ENCODE measurements at places on chromosomes 4 and X.
A peak's percentile ranks its signal among the peaks of the same experiment; 100 is the strongest.

DNA sequence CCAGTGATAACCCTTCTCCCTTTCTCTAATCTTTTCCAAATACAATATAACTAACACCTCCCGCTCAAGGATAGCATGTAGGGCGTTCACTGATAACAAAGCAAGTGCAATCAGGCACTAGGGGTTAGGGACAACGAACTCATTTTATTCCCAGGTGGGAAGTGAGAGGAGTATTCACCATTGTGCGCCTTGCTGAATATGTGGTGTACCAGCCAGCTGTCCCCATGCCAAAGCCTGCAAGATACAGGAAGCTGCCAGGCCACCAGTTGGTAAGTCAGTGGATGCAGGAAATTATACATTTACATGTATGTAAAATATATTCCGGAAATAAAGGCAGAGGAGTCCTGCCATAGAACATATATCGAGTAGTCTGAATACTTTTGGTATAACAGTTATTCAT, 6.3 kb upstream of the HPRT1 start:
- H3K36me3 ChIP-seq, result peaks cover 2% of the 10 kb centered on the region
- H3K27me3 ChIP-seq, result no peaks in the 10 kb centered on the region

DNA sequence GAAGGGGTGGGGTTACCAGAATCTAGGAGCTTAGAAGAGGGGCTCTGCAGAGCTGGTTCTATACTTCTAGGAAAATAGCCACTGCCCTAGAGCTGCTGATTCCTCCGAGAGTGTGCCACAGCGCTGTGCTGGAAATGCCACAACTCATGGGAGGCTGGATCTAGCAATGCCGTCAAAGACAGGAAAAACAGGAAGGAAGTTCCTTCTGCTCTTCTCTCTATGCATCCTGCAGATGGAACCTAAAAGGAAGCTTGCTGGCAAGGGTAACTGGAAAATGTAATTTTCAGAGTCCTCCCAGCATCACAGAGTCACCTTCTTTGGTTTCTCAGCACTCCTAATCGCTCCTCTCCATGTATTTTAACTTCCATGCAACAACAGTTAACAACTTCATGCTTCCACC, 121.2 kb upstream of the TLL1 start:
- no peaks in the 10 kb centered on the region for H3K27me3 ChIP-seq
- no peak for DNase-seq
- H3K4me3 ChIP-seq, result no peak overlapping the region
- no peak overlapping the region for H3K27ac ChIP-seq
- no peaks in the 10 kb centered on the region for H3K4me1 ChIP-seq
- no peaks in the 10 kb centered on the region for H3K36me3 ChIP-seq

DNA sequence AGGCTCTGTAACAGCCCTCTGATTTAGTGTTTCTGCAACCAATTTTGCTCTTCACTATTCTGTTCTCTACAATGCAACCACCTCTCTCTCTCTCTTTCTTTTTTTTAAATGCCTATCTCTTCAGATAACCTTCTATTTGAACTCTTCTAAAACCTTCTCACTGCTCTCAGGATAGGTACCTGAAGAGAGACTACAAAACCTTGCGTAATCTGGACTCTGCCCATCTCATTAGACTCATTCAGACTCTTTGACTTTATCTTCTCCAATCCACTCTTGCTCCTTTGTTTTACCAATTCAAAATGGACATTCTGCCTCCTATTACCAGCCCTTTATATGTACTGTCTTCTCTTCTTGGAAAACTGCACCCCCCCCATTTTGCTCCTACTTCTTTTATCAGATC, 291.6 kb downstream of the CAMK2D start:
- H3K4me3 ChIP-seq, result no peak overlapping the region
- peaks cover 2% of the 10 kb centered on the region for H3K4me1 ChIP-seq
- H3K27me3 ChIP-seq, result no peaks in the 10 kb centered on the region
- no peak for DNase-seq
- peaks cover 12% of the 10 kb centered on the region for H3K36me3 ChIP-seq

DNA sequence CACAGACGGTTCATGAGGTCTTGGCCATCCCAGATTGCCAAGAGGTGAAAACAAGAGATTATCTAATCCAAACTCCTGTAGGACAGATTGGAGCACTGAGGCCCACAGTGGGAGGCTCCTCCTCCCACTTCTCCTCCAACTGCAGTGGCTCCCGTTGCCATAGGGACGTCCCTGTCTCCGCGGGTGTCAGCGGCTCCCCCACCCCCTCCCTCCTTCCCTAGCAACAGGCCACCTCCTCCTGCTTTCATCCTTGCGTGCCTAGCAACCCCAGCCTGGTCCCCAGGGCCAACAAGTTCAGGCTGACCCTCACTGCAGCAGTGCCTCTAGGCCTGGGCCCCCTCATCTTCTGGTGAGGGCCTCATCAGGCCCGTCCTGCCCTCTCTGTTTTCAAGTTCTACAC, 6.8 kb upstream of the IQSEC2 start:
- no peaks in the 10 kb centered on the region for H3K27me3 ChIP-seq
- H3K36me3 ChIP-seq, result no peaks in the 10 kb centered on the region
- H3K4me1 ChIP-seq, result peaks cover 31% of the 10 kb centered on the region
- peak; percentile 36 for DNase-seq
- H3K4me3 ChIP-seq, result peak overlapping the region; percentile 76

- H3K27ac ChIP-seq, result no peak overlapping the region
- H3K4me1 ChIP-seq, result no peaks in the 10 kb centered on the region
- no peak for DNase-seq
- no peaks in the 10 kb centered on the region for H3K27me3 ChIP-seq
- no peaks in the 10 kb centered on the region for H3K36me3 ChIP-seq
- no peak overlapping the region for H3K4me3 ChIP-seq
These were observed 150.7 kb downstream of the PDGFC start for GRCh38 chr4:156820931-156821330.

GRCh38 chr4:56537147-56537546, 31.6 kb downstream of the ARL9 start:
- H3K4me1 ChIP-seq, result no peaks in the 10 kb centered on the region
- no peak overlapping the region for H3K4me3 ChIP-seq
- H3K27ac ChIP-seq, result no peak overlapping the region
- H3K36me3 ChIP-seq, result no peaks in the 10 kb centered on the region
- DNase-seq, result no peak

GRCh38 chr4:184292465-184292867, 74.8 kb upstream of the ENPP6 start:
- no peaks in the 10 kb centered on the region for H3K36me3 ChIP-seq
- DNase-seq, result no peak
- H3K4me3 ChIP-seq, result no peak overlapping the region
- H3K27ac ChIP-seq, result no peak overlapping the region
- no peaks in the 10 kb centered on the region for H3K27me3 ChIP-seq
- peaks cover 25% of the 10 kb centered on the region for H3K4me1 ChIP-seq

DNA sequence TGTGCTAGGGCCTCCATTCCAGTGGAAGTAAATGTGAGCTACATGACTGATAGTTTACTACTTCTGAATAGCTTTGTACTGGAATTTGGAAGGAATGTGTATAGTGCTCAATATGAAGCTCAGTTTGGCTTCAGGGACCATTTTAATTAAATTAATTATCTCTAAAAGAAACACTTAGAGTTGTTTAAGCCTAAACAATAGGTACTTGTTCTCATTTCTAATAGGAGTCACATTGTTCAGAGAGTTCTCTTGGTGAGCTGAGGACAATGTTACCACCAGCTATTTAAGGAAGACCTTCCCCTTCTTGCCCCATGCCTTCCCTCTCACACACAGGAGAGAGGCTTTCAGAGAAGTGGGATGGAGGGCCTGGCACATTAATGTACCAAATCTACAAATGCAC, 78.3 kb downstream of the CHIC2 start:
- DNase-seq, result no peak
- H3K27me3 ChIP-seq, result no peaks in the 10 kb centered on the region
- no peak overlapping the region for H3K4me3 ChIP-seq

DNA sequence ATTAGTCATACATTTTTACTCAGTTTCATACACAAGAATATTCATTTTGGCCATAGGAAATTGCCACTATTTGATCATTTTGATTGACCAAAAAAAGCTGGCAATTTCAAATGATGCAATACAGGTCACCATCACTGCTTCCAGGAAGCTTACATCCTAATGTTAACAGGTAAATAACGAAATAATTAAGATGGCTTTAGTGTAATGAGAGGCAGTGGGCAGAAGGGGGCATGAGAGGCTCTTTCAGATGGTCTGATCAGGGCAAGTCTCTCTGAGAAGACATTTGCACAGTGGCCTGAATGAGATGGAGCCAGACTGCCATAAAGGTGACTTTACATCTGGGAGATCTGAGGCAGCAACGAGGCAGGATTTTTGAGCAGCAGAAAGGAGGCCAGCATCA, 170.7 kb downstream of the SLIT2 start:
- H3K36me3 ChIP-seq, result no peaks in the 10 kb centered on the region
- no peak overlapping the region for H3K27ac ChIP-seq
- H3K4me1 ChIP-seq, result peaks cover 6% of the 10 kb centered on the region
- peaks cover 6% of the 10 kb centered on the region for H3K27me3 ChIP-seq

- H3K36me3 ChIP-seq, result no peaks in the 10 kb centered on the region
- H3K27me3 ChIP-seq, result no peaks in the 10 kb centered on the region
- DNase-seq, result no peak
- no peak overlapping the region for H3K4me3 ChIP-seq
These were observed 284.1 kb downstream of the ANTXR2 start for GRCh38 chr4:79788884-79789283.

- no peak for DNase-seq
- no peaks in the 10 kb centered on the region for H3K36me3 ChIP-seq
- H3K4me1 ChIP-seq, result no peaks in the 10 kb centered on the region
These were observed 1398.4 kb downstream of the ARAP2 start for GRCh38 chr4:34845926-34846325.

GRCh38 chr4:2249526-2250356, 7.8 kb upstream of the HAUS3 start:
- H3K27me3 ChIP-seq, result no peaks in the 10 kb centered on the region
- DNase-seq, result peak; percentile 18
- peaks cover 11% of the 10 kb centered on the region for H3K4me1 ChIP-seq
- H3K36me3 ChIP-seq, result no peaks in the 10 kb centered on the region
- H3K27ac ChIP-seq, result no peak overlapping the region

GRCh38 chr4:92270908-92271307, 32.9 kb upstream of the GRID2 start:
- H3K4me3 ChIP-seq, result no peak overlapping the region
- H3K4me1 ChIP-seq, result no peaks in the 10 kb centered on the region
- DNase-seq, result no peak
- no peaks in the 10 kb centered on the region for H3K27me3 ChIP-seq
- no peak overlapping the region for H3K27ac ChIP-seq
- H3K36me3 ChIP-seq, result no peaks in the 10 kb centered on the region

GRCh38 chrX:118437283-118437682, 58.3 kb upstream of the DOCK11 start:
- no peaks in the 10 kb centered on the region for H3K27me3 ChIP-seq
- no peak overlapping the region for H3K4me3 ChIP-seq
- DNase-seq, result no peak
- H3K27ac ChIP-seq, result no peak overlapping the region
- no peaks in the 10 kb centered on the region for H3K4me1 ChIP-seq
- peaks cover 26% of the 10 kb centered on the region for H3K36me3 ChIP-seq

DNA sequence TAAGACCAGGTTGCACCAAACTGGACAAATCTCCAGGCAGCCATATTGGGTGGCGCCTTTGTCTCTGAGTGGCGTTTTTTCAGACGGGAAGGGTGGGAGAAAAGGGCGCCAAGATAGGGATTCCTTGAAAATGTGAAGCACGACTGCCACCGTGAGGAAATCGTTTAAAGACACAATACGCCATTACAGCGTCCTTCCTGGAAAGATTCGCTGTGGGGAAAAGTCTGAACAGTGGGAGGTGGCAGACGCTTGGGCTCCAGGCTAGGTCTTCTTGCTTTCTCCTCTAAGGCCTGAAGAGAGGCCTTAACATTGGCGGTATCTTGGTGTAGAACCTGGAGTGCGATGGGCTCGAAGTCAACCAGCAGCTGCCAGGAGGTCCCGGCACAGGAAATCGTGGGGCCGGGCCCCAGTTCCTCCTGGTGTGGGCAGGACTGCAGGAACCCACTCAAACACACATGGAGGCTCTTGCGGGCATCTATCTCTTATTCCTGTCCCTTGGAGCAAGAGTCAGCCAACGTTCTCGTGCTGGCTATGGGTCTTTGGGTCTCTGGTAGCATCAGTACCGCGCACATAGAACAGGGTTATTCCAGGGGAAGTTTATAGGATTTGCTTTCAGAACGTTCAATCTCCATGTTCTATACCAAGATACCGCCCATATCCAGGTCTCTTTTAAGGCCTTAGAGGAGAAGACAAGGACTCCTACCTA, 208.8 kb downstream of the OR13H1 start:
- DNase-seq, result no peak
- H3K27ac ChIP-seq, result no peak overlapping the region
- no peaks in the 10 kb centered on the region for H3K4me1 ChIP-seq
- H3K4me3 ChIP-seq, result no peak overlapping the region
- H3K27me3 ChIP-seq, result no peaks in the 10 kb centered on the region

- peak overlapping the region; percentile 57 for H3K27ac ChIP-seq
- H3K4me3 ChIP-seq, result peak overlapping the region; percentile 97
- peaks cover 42% of the 10 kb centered on the region for H3K4me1 ChIP-seq
- H3K36me3 ChIP-seq, result peaks cover 32% of the 10 kb centered on the region
- H3K27me3 ChIP-seq, result no peaks in the 10 kb centered on the region
These were observed 677 bp upstream of the CENPC start for GRCh38 chr4:67546004-67546356.

DNA sequence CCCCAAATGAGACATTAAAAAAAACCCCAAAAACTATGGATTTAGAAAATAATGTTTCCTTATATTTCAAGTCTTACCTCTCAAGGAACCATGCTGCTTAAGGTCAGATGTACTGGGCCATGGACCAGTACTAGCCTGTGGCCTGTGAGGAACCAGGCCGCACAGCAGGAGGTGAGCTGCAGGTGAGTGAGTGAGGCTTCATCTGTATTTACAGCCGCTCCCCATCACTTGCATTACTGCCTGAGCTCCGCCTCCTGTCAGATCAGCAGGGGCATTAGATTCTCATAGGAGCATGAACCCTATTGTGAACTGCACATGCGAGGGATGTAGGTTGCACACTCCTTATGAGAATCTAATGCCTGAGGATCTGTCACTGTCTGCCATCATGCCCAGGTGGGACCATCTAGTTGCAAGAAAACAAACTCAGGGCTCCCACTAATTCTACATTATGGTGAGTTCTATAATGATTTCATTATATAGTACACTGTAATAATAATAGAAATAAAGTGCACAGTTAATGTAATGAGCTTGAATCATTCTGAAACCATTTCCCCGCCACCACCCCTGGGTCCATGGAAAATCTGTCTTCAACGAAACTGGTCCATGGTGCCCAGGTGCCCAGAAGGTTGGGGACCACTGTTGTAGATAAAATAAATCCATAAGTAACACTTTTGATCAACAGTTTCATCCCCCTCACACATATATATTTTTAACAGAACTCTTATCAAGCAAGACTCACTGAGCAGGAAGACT, 105.3 kb upstream of the CBR4 start:
- H3K36me3 ChIP-seq, result no peaks in the 10 kb centered on the region
- H3K27me3 ChIP-seq, result no peaks in the 10 kb centered on the region
- DNase-seq, result no peak
- H3K27ac ChIP-seq, result no peak overlapping the region
- no peak overlapping the region for H3K4me3 ChIP-seq

- DNase-seq, result no peak
- H3K27ac ChIP-seq, result no peak overlapping the region
- no peaks in the 10 kb centered on the region for H3K36me3 ChIP-seq
- H3K27me3 ChIP-seq, result no peaks in the 10 kb centered on the region
- H3K4me3 ChIP-seq, result no peak overlapping the region
- no peaks in the 10 kb centered on the region for H3K4me1 ChIP-seq
These were observed 1722.1 kb upstream of the PCDH10 start for GRCh38 chr4:131427000-131427399.

GRCh38 chr4:6767386-6767747, 15.2 kb upstream of the KIAA0232 start:
- no peaks in the 10 kb centered on the region for H3K36me3 ChIP-seq
- H3K4me3 ChIP-seq, result no peak overlapping the region
- H3K27me3 ChIP-seq, result peaks cover 2% of the 10 kb centered on the region
- H3K4me1 ChIP-seq, result peaks cover 21% of the 10 kb centered on the region
- DNase-seq, result no peak
- H3K27ac ChIP-seq, result no peak overlapping the region
